ENCODE measurements at places on chromosomes 5 and 9. TPM values are rescaled to one million over a fixed set of nuclear protein-coding genes. Genes with fewer than 3 reads are reported as not detected.

The AMBP gene
- 0.12 TPM for total RNA-seq

The GLDC gene
- not detected for total RNA-seq

The GTF3C4 gene
- total RNA-seq: 25.4 TPM

The SPINK5 gene
- total RNA-seq: not detected

The GMCL2 gene
- total RNA-seq: not detected

The FAM200C gene
- total RNA-seq: 1.7 TPM
